ENCODE measurements at places on chromosomes 16 and 17.

- DNase-seq: peak; percentile 26
These were observed 2.8 kb upstream of the FUS start for GRCh38 chr16:31177136-31177535.

GRCh38 chr17:46810837-46811236, 7.7 kb downstream of the WNT3 start:
- DNase-seq: no peak

- DNase-seq: no peak
These were observed 117.3 kb upstream of the TBX2 start for GRCh38 chr17:61282377-61282776.

GRCh38 chr16:22862046-22862445, 48.1 kb downstream of the HS3ST2 start:
- no peak for DNase-seq

DNA sequence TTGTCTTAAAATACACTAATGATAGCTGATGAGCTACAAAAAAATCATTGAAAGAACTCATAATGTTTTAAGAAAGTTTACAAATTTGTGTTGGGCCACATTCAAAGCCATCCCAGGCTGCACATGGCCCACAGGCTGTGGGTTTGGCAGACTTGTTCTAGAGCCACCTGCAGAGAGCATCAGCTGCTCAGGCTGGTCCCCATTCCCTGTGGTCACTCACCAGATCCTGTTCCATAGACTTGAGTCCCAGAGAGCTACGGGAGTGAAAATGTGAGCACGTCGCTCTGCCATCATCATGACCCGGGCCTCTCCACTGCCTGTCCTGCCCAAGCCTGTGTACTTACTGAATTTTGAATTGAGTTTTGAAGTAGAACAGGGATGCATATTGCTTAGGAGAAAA, 6.9 kb downstream of the SLC26A11 start:
- DNase-seq: no peak

- no peak for DNase-seq
These were observed 109.2 kb upstream of the NUDT7 start for GRCh38 chr16:77613095-77613494.

- DNase-seq: no peak
These were observed 674.0 kb upstream of the SOX9 start for GRCh38 chr17:71446645-71447437.

DNA sequence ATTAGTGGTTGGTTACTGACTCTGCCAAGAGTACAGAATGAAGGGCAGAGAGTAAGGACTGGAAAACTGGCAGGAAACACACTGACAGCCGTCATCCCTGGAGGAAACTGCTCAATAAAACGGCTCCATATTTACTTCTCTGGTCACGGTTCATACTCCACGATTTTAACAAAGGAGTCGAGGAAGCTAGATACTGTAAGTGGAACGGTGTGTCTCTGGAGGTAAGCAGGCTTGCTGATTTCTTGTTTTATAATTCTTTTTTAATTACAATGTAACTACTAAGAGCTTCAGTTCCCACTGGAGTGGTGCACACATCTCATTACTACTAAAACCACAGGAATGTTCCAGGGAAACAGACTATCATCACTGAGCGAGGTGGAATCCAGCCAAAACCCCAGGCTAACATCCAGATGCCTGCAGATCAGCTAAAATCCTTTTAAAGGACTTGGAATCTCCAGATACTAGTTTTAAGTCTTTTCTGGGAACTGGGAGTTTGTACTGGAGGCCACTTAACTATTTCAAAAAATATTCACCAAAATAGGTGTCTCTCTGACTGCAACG, 17.8 kb downstream of the SERPINF1 start:
- DNase-seq: no peak

- DNase-seq: no peak
These were observed 1034.8 kb upstream of the RBFOX1 start for GRCh38 chr16:6297666-6298410.

GRCh38 chr17:82222816-82223215, 6.0 kb upstream of the SLC16A3 start:
- no peak for DNase-seq

GRCh38 chr16:57892041-57892440, 78.9 kb downstream of the CNGB1 start:
- DNase-seq: no peak

DNA sequence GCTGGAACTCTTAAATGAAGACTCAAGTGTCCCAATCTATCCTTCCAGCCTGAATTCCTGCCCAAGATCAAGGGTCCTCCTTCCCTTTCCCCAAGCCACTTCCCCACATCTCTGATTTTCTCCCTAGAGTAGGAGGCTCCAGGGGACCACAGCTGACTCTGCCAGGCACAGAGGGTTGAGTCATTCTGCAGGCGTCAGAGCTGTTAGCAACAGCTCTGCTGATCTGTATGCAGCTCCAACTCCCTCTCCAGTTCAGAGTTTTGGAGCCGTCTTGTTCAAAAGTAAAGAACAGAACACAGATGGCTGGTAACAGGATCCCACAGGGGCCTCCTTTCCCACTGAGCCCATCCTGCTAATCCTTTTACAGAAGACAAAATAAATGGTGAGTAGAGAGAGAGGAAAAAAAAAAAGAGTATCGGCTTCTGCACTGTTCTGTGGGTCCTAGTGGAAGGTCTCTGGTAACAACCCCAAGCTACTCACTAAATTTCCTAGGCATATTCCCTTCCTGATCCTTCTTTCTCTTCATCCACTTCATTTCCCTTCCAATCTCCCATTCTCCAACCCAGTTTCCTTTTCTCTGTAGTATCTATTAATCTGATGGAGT, 13.4 kb upstream of the TAOK1 start:
- DNase-seq: no peak

DNA sequence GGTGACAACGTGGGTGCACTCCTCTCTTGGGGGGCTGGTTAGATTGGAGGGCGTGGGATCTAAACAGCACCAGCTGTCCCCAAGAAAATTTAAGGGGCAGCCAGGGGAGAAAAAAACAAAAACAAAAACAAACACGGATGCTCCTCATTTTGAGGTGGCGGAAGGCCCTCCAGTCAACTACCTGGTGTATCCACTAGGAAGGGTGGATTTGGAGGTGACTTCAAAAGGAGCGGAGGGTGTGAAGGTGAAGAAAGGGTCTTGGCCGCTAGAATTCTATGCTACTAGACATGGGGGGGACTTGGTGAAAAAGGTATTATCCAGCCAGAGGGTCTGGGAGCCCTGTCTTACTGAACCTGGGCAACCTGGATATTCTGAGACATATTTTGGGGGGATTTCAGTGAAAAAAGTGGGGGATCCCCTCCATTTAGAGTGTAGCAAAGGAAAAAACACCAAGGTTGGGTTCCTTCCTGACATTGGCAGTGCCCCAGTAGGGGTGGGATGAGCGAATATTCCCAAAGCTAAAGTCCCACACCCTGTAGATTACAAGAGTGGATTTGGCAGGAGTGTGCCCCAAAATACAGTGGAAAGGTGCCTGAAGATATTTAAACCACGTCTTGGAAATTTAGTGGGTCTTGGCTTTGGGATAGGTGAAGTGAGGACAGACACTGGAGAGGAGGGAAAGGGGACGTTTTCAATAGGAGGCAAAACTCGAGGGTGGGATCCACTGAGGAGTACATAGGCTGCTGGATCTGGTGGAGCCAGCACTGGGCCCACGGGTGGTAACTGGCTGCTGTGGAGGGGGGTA, 454 bp upstream of the FGF11 start:
- no peak for DNase-seq

DNA sequence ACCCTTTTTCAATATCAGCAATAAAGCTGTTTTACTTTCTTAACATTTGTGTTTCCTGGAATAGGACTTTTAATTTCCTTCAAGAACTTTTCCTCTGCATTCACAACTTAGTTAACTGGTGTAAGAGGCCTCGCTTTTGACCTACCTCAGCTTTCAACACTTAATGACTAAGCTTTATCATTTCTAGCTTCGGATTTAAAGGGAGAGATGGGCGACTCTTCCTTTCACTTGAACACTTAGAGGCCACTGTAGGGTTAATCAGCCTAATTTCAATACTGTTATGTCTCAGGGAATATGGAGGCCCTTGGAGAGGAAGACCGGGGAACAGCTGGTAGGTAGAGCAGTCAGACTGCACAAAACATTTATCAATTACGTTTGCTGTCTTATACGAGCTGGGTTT, 4.7 kb downstream of the SYNRG start:
- no peak for DNase-seq

DNA sequence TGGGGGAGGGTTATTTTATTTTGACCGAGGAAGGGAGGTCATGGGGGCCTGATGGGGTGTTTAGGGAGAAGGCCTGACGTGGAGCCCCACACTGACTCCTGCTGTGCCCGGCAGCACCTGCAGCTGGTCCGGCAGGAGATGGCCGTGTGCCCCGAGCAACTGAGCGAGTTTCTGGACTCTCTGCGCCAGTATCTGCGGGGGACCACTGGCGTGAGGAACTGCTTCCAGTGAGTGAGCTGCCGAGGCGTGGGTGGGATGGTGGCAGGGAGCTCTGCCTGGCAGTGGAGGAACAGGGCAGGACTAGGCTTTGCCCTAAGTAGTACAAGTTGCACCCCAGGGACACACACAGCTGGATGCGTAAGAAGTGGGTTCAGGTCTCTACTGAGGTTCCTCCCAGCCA, 30.0 kb downstream of the NECAB2 start:
- no peak for DNase-seq

DNA sequence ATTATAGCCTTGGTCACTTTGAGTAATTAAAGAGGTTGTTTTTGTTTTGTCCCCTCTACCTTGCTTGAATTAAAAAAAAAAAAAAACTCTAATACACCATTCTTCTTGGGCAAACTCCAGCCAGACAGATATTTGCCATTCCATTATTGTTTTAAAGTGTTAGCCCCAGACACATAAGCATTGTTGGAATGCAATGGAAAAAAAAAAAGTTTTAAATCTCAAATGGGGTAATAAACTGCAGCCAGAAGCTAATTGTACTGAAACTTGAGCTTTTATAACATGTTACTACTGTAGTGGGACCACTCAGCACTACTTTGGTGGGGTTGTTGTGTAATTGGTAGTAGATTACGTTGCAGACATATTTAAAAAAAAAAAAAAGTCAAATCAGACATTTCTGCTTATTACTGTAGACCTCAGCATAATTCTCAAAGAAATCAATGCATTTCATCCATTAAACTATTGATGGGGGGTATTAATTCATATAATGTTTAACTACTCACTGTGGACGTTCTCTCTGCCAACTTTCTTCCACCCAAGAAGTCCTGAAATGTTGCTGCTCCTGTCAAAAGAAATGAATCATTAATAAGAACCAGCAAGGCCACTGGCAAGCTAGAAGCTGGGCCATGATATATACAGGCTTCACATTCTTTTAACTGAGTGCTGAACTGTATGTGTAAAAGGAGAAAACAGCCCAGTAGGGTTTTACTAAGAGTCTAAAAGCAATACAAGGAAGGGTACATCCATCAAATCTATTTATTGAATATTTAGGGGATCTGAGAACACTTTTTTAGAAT, 626.6 kb upstream of the SOX9 start:
- no peak for DNase-seq

DNA sequence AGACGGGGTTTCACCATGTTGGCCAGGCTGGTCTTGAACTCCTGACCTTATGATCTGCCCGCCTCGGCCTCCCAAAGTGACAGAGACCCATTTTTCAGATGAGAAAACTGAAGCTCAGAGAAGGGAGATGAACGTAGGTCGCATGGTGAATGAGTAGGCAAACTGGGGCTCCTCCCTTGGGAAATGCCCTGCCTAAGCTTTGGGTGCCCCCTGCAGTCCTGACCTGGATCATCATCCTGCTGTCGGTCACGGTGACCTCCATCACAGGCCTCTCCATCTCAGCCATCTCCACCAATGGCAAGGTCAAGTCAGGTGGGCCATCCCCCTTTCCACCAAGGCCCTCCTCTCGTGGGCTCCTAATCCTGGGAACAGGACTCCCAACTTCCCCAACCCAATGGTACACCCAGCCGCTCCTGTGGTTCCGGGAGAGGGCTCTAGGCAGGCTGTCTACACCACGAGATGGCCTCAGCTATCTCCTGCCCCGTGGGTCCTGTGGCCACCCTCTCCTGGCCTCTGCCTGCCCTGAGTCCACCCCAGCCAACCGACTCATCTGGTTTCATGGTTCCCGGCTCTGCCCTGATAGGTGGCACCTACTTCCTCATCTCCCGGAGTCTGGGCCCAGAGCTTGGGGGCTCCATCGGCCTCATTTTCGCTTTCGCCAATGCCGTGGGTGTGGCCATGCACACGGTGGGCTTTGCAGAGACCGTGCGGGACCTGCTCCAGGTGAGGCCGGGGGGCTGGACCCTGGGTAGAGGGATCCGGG, 4.7 kb downstream of the SLC12A3 start:
- DNase-seq: no peak

GRCh38 chr17:48816774-48817590, at the start of gene TTLL6:
TSS of gene TTLL6 (minus strand) at chr17:48817229. CDS start at chr17:48817072, 157 bp downstream.
- DNase-seq: peak; percentile 47

- DNase-seq: no peak
These were observed 40.8 kb downstream of the RPA1 start for GRCh38 chr17:1870592-1870991.

DNA sequence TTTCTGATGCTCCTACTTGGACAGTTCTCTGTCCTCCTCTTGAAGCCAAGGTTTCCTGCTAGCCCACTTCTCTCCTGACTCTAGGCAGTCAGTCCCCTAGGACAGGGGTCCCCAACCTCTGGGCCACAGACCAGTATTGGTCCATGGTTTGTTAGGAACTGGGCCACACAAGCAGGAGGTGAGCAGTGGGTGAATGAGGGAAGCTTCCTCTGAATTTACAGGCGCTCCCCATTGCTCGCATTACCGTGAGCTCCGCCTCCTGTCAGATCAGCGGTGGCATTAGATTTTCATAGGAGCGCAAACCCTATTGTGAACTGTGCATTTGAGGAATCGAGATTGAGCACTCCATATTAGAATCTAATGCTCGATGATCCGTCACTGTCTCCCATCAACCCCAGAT, 55.7 kb downstream of the GNA13 start:
- no peak for DNase-seq

DNA sequence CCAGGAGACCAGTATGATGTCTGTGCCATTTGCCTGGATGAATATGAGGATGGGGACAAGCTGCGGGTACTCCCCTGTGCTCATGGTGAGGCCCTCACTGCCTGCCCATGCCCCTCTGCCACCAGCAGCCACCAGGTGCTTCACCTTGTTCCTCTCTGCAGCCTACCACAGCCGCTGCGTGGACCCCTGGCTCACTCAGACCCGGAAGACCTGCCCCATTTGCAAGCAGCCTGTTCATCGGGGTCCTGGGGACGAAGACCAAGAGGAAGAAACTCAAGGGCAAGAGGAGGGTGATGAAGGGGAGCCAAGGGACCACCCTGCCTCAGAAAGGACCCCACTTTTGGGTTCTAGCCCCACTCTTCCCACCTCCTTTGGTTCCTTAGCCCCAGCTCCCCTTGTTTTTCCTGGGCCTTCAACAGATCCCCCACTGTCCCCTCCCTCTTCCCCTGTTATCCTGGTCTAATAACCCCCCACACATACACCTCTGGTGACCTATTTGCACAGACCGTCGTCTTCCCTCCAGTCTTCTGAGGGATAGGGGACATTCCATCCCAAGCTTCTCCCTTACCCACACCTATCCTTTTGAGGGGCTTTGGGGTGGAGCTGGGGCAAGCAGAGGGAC, 3.7 kb downstream of the PFN1 start:
- no peak for DNase-seq
